ENCODE measurements at places on chromosomes 1 and 21.

DNA sequence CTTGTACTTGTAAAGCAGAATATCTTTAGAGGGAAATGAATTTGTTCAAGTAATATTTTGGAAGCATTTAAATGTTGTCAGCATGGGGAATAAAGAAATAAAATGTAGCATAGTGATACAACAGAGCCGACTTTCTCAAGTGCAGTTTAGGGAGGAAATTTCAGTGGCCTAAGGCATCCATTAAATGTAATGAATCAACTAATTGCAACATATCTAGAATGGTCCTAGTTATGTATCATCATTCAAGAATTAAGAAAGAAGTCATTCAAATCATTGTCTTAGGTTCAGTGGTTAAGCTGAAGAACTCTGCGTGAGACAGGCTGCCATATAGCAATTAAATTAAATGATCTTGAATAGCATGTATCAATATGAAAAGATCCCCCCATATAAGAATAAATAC, 360.7 kb downstream of the TBX15 start:
- DNase-seq = no peak

DNA sequence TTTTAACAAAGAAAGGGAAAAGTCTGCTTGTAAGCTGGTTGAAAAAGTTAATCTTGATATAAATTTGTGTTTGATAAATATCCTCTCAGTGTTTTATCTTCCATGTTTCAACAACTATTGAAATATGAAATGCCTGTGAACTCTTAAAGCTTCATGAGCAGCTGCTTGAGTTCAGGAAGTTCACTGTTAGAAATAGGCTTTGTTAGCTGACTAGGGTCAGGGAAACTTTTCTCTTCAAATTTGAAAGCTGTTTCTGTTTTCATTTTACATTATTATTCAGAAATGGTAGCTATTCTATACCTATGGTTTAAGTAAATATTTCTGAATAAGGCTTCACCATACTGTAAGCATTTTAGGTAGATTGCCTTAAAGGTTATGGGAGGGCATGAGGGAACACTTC, 191.7 kb downstream of the HS2ST1 start:
- DNase-seq = no peak

- no peak for DNase-seq
Measured at GRCh38 chr21:28671549-28672195, 321.0 kb downstream of the LTN1 start.

DNA sequence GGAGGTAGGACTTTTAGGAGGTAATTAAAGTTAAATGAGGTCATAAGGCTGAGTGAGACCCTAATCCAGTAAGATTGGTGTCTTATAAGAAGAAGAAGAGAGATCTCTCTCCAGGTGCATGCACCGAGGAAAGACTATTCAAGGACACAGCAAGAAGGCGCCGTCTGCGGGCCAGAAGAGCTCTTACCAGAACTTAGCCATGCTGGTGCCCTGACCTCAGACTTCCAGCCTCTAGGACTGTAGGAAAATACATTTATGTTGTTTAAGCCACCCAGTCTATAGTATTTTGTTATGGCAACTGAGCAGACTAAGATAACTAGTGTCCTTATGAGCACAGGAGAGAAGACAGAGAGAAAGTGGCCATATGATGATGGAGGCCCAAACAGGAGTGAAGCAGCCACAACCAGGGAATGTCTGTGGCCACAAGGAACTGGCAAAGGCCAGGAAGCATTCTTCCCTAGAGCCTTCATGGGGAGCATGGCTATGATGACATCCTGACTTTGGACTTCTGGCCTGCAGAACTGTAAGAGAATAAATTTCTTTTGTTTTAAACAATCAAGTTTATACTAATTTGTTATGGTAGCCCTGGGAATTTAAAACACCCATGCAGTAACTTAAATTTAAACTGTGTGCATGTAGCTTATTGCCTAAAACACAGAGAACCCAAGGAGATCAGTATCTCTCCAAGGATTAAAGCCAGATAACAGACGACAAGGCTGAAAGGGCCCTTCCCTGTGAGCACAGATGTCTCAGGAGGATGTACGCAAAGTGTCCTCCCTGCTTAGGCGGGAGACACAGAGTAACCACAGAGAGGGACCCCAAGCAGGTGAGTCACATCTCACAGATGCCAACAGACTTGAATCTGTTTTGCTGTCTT, 9.9 kb upstream of the CD58 start:
- no peak for DNase-seq

GRCh38 chr1:230365723-230366307, 60.3 kb downstream of the PGBD5 start:
- DNase-seq = no peak

DNA sequence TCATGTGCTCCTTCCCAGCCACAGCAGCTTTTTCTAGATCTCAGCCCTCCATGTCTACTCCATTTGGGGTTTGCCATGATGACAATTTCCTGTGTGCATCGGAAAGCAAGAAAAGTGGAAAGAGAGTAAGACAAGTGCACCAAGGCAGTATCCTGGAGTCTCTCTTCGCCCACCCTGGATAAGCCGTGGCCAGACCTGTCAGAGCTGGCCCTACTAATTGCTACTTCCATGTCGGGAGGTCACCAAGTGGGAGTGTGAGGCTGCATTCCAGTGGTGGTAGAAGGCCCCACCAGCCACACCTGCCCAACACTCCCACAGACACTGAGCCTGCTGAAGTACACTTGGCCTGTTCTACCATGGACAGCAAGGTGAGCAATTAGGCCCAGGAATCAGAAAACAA, 14.0 kb upstream of the LORICRIN start:
- no peak for DNase-seq

DNA sequence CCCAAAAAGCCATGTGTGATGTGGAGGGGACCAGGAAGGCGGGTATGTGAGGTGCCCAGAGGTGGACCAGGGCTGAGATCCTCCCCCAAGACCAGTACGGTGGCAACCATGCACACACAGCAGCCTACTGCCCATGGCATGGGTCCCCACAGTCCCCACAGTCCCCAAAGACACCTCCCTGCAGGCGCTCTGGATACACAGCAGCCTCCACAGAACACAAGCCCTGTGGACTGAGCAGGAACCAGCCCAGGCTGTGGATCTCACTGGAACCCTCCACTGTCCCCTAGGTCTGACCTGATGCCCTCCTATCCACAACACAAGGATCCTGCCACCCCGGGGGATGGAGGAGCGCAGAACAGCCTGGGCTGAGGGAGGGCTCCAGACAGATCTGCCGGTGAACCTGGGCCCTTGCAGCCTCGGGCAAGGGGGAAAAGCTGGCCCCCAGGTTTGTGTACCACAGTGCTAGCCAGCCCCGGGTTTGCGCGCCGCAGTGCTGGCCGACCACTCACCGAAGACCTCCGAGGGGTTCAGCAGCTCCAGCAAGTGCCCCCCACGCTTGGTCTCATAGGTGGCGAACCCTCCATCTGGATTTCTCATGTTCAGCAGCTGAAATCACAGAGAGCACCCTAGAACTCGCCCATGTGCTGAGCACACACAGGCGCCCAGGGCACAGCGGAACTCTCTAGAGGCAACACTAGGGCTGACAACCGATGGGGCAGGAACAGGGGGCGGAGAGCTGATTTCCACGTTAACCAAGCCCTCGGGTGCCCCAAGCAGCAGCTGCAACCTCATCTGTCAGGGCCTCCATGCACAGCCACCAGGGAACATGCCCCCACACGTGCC, 22.1 kb upstream of the SPATC1L start:
- no peak for DNase-seq

All from stimulated activated CD8-positive, alpha-beta memory T cell treated with anti-CD3 and anti-CD28 coated beads, Interleukin-15, amount 100 ng/mL, for 48 hours (primary cell).